ENCODE measurements at places on chromosomes 1 and 21.

DNA sequence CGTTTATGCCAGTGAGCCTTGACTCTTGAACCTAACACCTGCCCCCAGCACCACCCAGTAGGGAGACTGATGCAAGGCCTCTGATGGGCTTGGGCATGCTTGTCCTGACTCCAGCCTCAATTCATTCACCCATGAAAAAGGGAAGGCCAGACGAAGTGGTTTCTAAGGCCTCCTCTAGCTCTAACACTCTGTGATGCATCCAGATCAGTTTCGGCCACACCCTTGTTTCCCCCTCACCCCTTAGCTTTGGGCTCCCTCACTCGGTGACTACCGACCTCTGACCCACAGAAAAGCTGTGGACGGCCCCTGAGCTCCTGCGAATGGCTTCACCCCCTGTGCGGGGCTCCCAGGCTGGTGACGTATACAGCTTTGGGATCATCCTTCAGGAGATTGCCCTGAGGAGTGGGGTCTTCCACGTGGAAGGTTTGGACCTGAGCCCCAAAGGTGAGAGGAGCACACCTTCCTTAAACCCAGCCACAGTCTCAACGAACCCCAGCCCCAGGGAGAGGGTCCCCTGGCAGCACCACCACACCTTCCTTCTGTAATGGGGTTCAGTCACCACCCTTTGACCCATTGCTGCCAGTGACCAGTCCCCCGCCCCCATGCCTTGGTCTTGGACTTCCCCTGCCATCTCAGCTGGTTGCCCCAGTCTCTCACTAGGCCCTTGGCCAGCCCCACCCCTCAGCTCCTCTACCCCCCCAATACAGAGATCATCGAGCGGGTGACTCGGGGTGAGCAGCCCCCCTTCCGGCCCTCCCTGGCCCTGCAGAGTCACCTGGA is 9.0 kb downstream of the NPR1 start:
- no peak for DNase-seq

DNA sequence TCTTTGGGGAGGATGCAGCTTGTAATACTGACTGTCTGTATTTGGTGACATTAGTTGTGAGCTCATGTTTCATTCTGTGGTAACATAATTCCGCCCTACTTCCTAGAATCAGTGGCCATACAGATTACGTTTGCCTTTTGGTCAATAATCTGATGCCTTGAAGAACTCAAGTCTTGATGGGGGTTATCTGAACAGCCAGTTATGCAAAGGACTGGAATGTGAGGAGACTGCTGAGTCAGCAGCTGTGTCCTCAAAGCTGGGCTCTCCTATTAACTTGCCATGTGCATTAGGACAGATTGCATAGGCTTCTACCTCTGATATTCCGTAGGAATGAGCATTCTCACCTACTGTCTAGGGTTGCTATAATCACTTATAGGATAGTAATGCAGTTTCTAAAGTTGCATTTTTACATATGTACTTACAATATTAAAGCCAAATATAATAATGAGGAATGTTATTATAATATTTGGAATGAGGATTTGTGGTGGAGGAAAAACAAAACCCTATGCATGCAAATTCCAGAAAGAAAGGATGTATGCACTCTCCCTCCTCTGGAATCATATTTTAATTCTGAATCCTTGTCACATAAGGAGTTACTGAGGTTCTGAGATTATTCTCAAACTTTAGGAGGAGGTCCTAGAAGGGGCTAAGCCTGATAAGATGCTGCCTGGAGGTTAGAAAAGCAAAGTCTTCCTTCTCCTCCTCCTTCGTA is 116.0 kb downstream of the NOS1AP start:
- no peak for DNase-seq

GRCh38 chr21:28801906-28802305 is 190.8 kb downstream of the LTN1 start:
- DNase-seq = no peak

- DNase-seq = peak; percentile 63
Measured at GRCh38 chr1:28591708-28592320, at the start of gene RAB42. RAB42 (plus strand) TSS chr1:28592265; CDS start chr1:28592512, 247 bp downstream.

DNA sequence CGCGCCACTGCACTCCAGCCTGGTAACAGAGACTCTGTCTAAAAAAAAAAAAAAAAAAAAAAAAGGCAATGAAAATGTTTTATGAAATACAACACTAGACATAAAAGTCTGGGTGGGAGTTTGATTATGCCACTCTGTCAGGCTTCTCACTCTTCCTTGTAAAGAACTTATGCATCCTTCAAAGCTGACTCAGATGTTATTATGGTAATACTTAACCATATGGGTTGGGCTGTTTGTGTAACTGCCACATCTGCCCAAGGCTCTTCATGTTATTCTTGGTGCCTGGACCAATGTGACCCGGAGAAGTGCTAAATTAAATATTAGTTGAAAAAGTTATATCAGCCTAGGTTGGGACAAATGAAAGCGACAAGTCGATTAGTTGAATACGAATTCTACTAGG is 23.8 kb downstream of the FAM89A start:
- DNase-seq = no peak
